Myocyte (in vitro differentiated cells): ENCODE measurements at places on chromosomes 3 and 15.

- no peak for DNase-seq
Measured at GRCh38 chr15:63196842-63197241, 7.4 kb downstream of the RAB8B start.

- no peak for DNase-seq
Measured at GRCh38 chr3:124402791-124403190, 327.5 kb upstream of the UMPS start.

DNA sequence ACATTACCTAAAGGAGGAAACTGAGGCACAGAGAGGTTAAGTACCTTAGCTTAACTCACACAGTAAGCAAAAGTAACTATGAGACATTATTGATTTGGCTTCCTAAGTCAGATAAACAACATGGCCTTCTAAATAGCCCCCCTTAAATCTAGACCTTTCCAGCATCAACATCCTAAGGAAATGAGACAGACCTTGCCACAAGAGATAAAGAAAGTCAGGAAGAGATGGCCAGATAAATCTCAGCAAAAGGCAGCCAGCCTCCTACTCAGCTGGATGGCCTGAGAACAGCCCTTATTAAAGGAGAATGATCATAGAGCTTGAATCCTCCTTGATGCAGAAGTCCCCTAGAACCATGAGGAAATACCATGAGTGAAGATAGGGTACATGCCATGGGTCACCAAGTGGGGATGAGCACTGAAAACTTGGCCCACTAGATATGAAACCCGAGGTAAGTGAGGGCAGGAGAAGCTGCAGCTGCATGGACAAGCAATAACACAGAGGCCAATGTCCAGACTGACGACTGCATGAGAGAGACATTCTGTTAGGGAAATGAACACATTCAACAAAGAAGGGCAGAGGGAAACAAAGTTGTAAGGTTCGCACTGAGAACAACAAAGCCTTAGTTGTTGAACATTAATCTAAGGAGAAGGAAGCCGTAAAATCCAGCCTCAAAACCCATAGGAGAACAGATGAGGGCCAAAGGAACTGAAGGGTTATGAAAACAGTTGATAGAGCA, 69.6 kb downstream of the ZIC4 start:
- no peak for DNase-seq

GRCh38 chr3:138440596-138440995, 6.2 kb downstream of the ESYT3 start:
- no peak for DNase-seq

GRCh38 chr3:9703736-9704346, at the start of gene CPNE9:
CPNE9 (plus strand) TSS chr3:9703833; CDS start chr3:9703997, 164 bp downstream.
- DNase-seq: no peak

GRCh38 chr3:53238051-53238850, 17.6 kb downstream of the TKT start:
- peak; percentile 72 for DNase-seq

GRCh38 chr15:93105485-93105884, 16.5 kb upstream of the RGMA start:
- DNase-seq: no peak

DNA sequence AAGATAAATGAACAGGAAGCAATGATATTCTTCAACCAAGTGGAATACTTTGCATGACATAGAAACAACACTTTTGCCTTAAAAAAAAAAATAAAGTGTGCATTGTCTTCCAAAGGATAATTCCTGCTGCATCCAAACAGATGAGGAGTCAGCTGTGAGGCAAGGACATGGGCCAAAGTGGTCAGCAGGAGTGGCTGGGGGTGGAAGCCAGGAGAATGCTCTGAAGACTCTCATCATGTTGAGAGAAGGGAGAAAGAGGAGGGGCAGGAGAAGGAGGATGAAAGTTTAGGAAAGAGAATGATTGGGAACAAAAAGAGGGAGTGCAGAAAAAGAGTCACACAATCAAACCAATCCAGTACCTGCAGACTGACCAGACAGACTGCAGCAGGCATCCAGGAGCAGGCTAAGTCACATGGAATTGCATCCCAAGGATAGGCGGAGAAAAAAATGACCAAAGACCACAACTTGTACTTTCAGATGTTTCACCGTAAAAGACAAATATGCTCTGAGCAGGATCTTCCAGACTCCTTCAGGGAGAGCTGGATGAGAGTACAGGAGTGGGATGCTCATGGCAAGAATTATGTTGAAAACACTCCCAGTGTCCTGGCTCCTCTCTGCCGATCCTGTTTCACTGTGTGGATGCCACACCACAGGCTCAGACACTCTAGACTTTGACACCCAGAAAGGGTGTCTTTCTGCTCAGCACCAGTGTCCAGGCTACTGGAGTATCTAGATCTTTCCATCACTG, 11.9 kb downstream of the ABI3BP start:
- peak; percentile 22 for DNase-seq

- DNase-seq: no peak
Measured at GRCh38 chr3:114823061-114823460, 324.0 kb downstream of the ZBTB20 start.

- DNase-seq: no peak
Measured at GRCh38 chr3:133667118-133667517, 5.4 kb upstream of the TOPBP1 start.

GRCh38 chr15:31046759-31047359, 54.7 kb downstream of the TRPM1 start:
- DNase-seq: no peak

- DNase-seq: no peak
Measured at GRCh38 chr3:39809995-39810595, 686 bp downstream of the MYRIP start.

GRCh38 chr3:49165771-49166751, at the start of gene CCDC71:
CCDC71 (minus strand) TSS chr3:49166331; CDS start chr3:49164208, 2,123 bp downstream.
- DNase-seq: peak; percentile 81

DNA sequence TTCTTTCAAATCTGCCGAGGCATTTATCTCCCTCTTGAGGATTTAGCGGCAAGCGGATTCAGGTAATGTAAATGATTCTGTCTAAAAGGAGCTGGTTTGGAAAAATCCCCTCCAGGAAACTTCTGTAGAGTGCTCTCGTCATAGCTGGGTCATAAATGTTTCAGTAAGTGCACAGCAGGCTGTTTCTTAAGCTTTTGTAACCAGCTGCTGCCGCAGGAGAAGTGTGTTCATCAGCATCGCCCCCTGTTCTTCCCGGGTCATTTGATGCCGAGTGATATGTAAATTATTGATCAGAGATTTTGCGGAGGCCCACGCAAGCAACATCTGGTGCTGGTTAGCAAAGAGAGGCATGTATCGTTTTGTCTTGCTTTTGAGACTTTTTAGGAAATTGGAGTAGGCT, 53.1 kb downstream of the DNASE1L3 start:
- no peak for DNase-seq

DNA sequence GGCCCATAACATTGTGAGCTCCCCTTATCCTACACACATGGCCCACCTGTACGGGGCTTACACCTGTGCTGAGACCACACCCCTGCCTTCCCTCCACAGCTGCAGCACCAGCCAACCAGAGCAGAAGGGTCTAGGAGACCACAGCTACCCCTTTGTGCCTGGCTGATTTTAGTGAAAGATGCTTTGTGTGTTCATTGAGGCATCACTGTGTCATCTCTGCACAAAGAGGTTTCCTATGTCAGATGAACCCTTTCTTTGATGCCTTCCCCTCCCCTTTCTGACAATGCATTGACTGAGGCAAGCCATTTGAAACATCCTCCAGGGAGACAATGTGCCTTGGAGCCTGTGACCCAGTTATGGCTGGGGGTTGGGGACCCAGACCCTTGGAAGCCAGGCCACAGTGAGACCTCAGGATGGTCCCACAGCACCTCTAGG, 54.9 kb upstream of the SLC7A14 start:
- DNase-seq: no peak

DNA sequence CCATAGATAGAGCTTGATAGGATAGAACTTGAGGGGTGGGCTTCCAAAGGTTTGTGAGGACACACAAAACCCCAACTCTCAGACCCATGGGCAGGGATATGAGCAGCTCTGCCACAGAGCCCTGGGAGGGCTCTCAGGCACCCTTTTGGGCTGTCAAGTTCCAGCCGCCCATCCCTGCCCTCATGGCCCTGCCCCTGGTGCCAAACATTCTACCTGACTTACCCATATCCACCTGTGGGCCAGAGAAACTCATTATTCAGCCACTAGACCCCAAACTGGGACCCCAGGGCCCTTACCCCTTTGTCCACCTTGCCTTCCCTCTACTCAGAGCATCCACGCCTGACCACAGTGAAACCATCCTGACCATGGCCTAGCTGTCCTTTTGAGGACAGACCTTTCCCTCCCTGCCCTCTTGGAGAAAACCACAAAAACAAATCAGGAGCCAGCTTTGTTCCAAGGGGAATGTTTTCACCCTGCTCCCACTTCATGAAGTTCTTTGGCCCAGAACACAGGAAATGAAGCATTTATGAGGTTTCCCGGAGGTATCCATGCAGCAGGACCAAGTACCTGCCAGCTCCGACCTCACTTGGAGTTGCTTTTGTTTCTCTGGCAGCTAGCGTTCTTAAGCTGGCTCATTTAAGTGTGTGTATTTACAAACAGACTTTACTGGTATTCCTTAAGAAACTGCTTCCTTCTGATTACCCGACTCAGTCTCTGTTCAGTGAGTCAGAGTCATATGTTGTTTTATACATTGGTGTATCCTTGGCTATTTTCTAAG, 34.2 kb upstream of the GALNT15 start:
- peak; percentile 43 for DNase-seq
